ENCODE measurements at places on chromosomes 3 and 15. TPM values are rescaled to one million over a fixed set of nuclear protein-coding genes. Genes with fewer than 3 reads are reported as not detected.

C3orf33 gene
- 6.0 TPM for total RNA-seq

DNA sequence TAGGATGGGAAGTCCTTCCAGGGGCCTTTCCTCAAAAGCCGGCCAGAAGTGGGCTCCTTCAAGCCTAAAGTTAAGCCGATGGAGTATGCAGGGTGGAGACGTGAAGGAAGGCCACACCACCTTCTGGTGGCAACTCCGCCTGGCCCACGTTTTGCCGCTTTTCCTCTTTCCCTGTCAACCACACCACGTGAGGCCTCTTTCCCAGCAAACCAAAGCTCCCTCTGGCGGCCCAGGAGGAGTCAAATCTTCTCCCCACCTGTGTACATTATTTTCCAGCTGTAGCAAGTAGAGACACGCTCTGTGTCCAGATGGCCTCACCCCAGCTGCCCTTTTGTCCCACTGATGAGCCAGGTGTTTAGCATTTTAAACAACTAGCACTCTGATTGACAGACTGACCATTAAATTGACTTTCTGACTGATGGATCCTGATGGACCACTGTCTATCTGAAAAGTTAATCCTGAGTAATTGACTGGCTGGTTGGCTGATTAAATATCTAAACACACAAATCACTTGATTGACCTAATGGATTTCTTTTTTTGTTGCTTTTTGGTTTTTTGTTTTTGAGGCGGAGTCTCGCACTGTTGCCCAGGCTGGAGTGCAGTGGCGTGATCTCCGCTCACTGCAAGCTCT lies 59.6 kb upstream of the ZBTB38 start:
- H3K4me1 ChIP-seq: no peaks in the 10 kb centered on the region
- no peaks in the 10 kb centered on the region for H3K27me3 ChIP-seq
- no peak overlapping the region for H3K4me3 ChIP-seq

ITIH1 gene
- 0.22 TPM for total RNA-seq

KCNMB2 gene
- 4.4 TPM for total RNA-seq

DNA sequence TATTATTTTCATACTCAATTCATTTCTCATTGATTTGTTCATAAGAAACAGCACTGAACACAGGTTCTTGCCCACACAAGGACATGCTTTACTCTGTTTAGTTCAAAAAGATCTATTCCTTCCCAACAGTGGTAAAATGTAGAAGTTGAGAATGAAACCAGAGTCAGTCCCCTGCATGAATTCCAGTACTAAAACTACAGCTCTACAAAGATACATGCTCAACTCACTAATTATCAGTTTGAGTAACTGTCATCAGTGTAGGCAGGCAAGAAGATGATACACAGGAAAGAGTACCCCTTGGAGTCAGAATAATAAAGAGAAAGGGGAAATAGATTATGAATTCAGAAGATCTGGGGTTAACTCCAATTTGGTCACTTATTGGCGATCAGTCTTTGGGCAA lies 43.2 kb downstream of the NR2E3 start:
- no peaks in the 10 kb centered on the region for H3K4me1 ChIP-seq
- peaks cover 39% of the 10 kb centered on the region for H3K36me3 ChIP-seq
- H3K27me3 ChIP-seq: no peaks in the 10 kb centered on the region
- no peak overlapping the region for H3K27ac ChIP-seq
- no peak for DNase-seq

- H3K27ac ChIP-seq: no peak overlapping the region
- H3K4me3 ChIP-seq: no peak overlapping the region
- H3K27me3 ChIP-seq: no peaks in the 10 kb centered on the region
- no peaks in the 10 kb centered on the region for H3K4me1 ChIP-seq
- H3K36me3 ChIP-seq: no peaks in the 10 kb centered on the region
Observed at GRCh38 chr3:89813500-89813899, 706.1 kb downstream of the EPHA3 start.

Data from kidney (tissue), 22 donors.